ENCODE measurements at places on chromosomes 5 and 9. TPM values are rescaled to one million over a fixed set of nuclear protein-coding genes. Genes with fewer than 3 reads are reported as not detected.

DNA sequence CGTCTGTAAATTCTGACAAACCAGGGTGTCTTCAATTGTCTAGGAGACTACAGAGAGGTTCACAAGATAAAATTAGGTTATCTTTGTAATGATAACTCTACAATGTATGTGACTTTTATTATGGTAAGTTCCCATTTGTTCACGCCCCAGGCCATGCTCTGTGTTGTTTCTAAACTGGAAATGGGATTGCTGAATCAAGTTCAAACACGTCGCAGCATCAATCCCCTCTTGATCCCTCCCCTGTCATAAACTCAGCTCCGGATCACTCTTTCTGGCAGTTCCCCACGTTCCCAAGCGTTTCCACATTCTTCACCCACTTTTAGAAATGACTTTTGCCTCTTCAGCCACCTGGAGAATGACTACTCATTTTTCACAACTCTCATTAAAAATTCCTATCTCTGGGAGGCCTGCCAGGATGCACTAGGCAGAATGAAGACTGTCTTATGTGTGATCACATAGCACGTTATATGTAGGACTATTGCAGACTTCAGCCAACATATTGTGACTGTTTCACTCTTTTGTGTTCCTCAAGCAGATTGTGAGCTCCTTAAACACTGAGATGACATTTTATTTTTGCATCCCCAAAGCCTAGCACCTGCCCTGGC, 1124.2 kb upstream of the WWC1 start:
- no peak for DNase-seq

- no peak for DNase-seq
Measured at GRCh38 chr9:126794441-126794840, 10.4 kb upstream of the ZBTB43 start.

- DNase-seq: no peak
Measured at GRCh38 chr5:65867542-65868195, 58.7 kb upstream of the ERBIN start.

- no peak for DNase-seq
Measured at GRCh38 chr5:142994218-142994617, 224.0 kb downstream of the ARHGAP26 start.

GRCh38 chr5:32339878-32340277, 27.1 kb upstream of the MTMR12 start:
- no peak for DNase-seq

GABRA6 gene
- not detected for total RNA-seq

DNA sequence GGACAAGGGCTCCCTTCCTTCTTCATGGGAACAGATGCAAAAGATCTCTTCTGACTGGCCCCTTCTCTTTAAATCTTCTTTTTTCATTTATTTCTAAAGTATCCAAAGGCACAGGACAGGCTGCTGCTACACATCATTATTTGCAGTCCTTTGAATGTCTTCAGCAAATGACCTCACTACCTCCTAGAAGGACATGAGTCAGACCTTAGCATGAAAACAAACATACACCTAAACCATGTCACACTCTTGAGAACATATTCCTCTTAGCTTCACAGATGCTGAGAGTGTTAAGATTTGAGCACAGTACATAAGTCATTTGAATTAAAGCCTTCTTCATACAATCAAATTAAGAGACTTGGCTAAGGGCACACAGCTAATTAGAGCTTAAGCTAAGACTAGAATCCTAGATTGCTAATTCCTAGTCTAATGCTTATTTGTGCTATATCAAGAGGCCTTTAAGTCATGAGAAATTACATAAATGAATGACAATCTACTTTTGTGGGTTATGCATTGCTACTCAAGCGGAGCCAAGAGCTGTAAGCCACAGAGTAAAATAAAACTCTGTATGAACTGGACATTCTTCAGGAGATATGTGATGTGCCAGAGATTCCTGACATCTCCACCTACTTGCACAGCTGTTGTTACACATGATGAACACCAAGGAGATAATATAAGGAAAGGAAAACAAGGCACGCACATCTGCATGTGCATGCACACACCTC, 109.1 kb upstream of the PTGER4 start:
- no peak for DNase-seq

- no peak for DNase-seq
Measured at GRCh38 chr5:50969151-50970031, 303.0 kb downstream of the PARP8 start.

DNA sequence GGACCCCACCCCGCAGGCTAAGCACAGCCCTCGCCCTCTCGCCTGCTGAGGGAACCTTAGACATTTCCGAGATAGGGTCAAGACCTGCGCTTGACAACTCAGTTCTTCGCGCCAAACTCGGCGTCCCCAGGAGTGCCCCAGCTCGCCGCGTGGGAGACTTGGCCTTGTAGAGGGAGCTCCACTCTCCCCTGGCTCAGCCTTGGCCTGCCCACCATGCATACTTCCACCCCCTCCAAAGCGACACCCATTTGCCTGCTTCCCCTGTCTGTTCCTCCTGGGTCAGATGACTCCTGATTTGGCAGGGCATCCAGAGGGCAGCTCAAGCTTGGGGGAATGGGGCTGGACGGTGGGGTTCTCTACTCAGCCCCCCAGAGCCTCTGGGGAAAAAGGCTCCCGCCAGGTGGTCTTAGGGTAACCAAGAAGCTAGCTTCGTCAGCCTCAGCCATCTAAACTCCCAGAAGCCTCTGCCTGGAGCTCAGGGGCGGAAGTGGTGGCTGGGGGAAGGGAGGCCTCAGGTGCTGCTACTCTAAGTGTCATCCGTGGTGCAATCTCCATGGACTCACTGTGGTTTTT, 560 bp downstream of the DOCK2 start:
- DNase-seq: no peak

GRCh38 chr5:78662323-78662722, 13.8 kb upstream of the LHFPL2 start:
- DNase-seq: no peak

GRCh38 chr5:72145348-72145747, 38.1 kb downstream of the MAP1B start:
- DNase-seq: no peak

FREM1 gene
- total RNA-seq: 1.3 TPM

TAF11L10 gene
- total RNA-seq: not detected

DNA sequence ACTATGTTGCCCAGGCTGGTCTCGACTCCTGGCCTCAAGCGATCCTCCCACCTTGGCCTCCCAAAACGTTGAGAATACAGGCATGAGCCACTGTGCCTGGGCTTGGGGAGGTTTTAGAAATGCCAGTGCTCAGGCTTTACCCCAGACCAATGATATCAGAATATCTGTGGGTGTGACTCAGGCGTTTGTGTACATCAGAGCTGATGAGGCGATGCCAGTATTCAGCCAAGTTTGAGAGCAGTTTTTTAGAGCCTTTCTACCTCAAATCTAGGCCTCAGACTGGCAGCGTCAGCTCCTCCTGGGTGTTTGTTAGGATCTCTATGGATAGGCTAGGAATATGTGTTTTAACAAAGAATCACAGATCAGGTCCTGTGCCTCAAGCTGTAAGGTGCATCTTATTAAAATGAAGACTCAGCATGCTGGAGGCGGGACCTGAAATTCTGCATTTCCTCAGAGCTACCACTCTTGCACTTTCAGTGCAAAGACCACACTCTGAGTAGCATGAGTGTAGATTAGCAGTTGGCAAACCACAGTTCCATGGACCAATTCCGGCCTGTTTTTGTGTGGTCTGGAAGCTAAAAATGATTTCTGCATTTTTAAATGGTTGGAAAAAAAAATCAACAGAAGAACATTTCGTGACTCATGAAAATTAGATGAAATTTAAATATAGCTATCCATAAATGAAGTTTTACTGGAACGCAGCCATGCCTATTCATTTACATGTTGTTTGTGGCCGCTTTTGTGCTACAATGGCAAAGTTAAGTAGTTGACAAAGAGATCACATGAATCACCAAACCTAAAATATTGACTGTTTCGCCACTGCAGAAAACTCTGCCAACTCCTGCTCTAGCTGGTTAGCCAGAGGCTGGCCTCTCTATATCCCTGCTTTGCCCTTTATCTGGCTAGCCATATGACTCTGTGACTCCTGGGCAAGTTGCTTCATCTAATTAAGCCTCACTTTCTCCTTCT, 92.2 kb downstream of the KLF4 start:
- DNase-seq: no peak

GRCh38 chr5:118555727-118556126, 432.6 kb downstream of the DTWD2 start:
- DNase-seq: no peak

EPB41L4A gene
- total RNA-seq: 20.7 TPM

All from omental fat pad (tissue), 4 donors.